ENCODE measurements at places on chromosomes 11 and 22.

GRCh38 chr11:68274306-68274705 is 2.5 kb upstream of the C11orf24 start:
- no peak for DNase-seq

- DNase-seq: no peak
Observed at GRCh38 chr11:126115127-126115495, 52.4 kb upstream of the CDON start.

DNA sequence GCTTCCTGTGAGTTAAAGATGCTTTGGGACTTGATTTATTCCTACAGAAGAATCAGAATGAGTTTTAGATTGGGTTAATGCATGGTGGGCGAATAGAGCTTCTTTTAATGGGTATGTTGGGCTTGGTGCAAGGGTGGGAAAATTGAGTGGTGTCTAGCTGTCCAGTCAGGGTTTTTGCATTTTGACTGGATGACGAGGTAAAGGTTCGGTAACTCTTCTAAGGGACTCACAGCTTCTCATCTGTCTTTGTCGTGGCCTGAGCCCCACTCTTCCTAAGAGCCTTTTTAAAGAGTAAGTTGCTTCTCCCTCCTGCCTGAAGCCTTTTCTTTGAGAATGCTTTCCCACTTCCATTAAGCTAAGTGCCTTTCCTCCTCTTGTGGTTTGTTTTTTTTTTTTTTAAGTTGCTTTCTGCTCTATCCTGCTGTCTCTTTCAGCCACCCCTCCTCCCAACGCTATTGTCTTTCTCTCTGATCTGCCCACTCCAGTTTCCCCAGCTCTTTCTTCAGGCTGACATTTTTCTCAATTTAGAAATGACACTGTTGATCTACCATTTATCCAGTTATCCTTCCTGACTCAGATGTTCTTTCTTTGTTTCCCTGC is 1.1 kb downstream of the DPF2 start:
- no peak for DNase-seq

GRCh38 chr11:11533057-11533456 is 88.7 kb downstream of the GALNT18 start:
- no peak for DNase-seq

GRCh38 chr11:120219232-120219937 is 8.6 kb downstream of the OAF start:
- no peak for DNase-seq

- no peak for DNase-seq
Observed at GRCh38 chr22:49090853-49091135, 736.9 kb downstream of the BRD1 start.

GRCh38 chr11:117490911-117491310 is 163.3 kb downstream of the CEP164 start:
- DNase-seq: no peak

DNA sequence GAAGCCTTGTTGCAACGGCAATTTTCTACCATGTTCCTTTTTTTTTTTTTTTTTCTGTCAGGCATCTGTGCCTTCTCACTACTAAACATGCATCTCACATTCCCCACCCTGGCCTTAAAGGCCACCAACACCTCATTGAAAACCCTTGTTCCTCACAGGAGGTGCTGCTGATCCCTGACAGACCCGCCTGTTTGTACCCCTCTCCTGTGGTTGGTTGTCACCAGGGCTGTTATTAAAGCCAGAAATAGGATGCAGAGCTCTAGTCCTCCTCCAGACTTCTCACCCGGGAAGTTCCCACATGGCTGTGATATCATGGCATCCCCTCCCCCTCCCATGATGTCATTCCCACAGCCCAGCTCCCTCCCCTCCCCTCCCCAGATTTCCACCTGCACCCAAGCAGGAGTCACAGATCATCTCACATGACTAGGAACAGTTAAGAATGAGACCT is 302.8 kb upstream of the NCAM1 start:
- DNase-seq: no peak

DNA sequence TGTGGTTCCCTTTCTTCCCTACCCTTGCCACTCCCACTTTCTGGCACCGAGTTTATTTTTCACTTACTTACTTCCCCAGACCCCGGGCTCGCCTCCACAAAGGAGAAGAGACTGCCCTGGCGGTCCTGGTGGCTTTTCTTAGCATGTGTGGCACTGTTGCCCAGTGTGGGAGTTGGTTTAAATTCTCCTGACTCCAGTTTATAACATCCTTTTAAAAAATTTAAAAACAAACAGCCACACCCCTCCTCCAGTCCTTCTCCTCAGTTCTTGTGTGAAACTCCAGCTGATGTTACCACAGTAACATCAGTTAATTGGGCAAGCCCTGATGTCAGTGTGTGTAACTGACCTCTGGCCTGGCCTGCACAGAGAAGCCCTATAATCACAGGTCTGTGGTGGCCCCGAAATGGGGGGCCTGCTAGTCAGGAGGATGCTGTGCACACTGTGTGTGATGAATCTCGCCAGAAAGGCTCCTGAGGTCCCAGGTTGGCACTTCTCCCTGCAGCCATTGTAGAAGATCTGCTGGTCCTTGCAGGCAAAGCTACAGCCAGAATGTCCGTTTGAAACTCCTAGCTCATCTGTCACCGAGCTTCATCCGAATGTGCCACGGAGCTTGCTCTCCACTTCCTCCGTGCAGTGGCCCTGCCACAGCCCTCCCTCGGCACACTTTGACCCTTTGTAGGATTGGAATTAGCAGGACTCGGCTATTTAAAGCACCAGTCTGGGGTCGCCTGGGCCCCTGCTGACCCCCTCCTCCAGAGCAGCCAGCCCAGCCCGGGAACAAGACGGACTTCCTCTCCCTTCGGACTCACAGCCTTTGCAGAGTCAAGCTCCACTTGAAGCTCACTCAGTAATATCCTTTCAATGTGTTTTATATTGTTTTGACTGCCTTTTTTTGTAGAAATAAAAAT is 7.6 kb downstream of the YDJC start:
- DNase-seq: no peak

GRCh38 chr11:1381793-1382425 is 7.8 kb upstream of the BRSK2 start:
- DNase-seq: no peak

DNA sequence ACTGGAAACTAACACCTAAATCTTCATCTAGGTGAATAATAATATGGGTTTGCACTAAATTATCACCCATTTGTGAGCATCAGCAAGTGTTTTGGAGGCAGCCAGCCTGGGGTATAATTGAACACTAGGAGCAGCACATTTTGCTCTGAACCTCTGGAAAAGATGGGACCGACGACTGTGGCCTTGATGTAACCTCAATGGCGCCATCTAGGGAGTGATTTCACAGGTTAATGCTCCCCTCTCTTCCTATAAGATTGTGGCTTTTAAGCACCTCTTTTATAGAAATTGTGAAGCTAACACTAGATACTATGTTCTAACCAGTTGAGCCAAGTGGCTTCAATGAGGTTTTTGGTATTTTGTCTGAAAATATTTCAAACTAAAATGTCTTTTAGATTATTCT is 203.7 kb downstream of the NELL1 start:
- no peak for DNase-seq

DNA sequence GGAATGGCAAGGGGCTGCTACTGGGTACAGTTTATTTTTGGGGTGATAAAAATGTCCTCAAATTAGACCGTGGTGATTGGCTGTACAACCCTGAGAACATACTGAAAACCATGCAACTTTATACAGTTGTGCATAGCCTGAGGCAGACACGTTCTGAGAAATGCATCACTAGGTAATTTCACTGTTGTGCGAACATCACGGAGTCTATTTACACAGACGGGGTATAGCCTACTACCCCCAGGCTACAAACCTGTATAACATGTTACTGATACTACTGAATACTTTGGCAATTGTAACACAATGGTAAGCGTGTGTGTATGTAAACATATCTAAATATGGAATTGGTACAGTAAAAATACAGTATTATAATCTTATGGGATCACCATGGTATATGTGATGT is 23.6 kb downstream of the NARS2 start:
- DNase-seq: no peak

GRCh38 chr11:22199243-22199642 is 6.4 kb downstream of the ANO5 start:
- no peak for DNase-seq

GRCh38 chr22:31136711-31137110 is 3.6 kb downstream of the PLA2G3 start:
- no peak for DNase-seq

- no peak for DNase-seq
Observed at GRCh38 chr22:26549902-26550497, 37.7 kb upstream of the TFIP11 start.

DNA sequence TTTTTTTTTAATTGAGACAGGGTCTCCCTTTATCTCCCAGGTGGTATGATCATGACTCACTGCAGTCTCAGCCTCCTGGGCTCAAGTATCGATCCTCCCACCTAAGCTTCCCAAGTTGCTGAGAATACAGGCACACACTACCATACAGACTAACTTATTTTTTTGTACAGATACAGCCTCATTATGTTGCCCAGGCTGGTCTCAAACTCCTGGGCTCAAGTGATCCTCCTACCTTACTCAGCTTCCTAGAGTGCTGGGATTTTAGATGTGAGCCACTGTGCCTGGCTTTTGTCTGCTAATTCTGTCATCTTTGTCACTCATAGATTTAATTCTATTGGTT is 43.5 kb downstream of the CBL start:
- DNase-seq: no peak

GRCh38 chr11:34564406-34564805 is 50.8 kb upstream of the ELF5 start:
- no peak for DNase-seq

GRCh38 chr22:24550902-24551435 is 4.0 kb downstream of the GUCD1 start:
- DNase-seq: no peak

DNA sequence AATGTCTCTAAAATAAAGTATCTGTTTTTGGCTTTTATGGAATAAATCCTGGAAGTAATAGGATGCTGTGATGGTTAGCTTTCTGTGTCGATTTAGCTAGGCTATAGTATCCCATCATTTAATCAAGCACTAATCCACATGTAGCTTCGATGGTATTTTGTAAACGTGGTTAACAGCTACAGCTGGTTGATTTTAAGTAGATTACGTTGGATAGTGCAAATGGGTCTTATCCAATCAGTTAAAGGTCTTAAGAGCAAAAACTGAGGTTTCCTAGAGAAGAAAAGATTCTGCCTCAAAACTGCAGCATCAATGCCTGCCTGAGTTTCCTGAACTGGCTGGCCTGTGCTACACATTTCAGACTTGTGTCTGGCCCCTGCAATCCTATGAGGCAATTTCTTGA is 314.2 kb upstream of the SORL1-AS1 start:
- DNase-seq: no peak

DNA sequence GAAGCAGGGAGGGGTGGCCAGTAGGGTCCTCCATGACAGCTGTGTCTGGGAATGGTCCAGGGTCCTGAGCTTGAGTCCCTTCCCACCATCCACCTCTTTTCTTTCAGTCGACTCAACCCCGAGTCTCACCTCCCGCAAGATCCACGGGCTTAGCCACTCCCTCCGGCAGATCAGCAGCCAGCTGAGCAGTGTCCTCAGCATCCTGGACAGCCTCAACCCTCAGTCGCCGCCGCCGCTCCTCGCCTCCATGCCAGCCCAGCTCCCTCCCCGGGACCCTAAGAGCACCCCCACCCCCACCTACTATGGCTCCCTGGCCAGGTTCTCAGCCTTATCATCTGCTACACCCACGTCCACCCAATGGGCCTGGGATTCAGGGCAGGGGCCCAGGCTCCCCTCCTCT is 81.9 kb downstream of the CEP164 start:
- DNase-seq: no peak

- DNase-seq: no peak
Observed at GRCh38 chr22:48268771-48269552, 1506.5 kb downstream of the TBC1D22A start.

- no peak for DNase-seq
Observed at GRCh38 chr22:40281717-40282116, 64.6 kb upstream of the ADSL start.
